HT-29 (cell line): ENCODE measurements at places on chromosomes 6 and 20.

- no peak for DNase-seq
These were observed 19.2 kb downstream of the PHACTR1 start for GRCh38 chr6:12735786-12736185.

- DNase-seq, result no peak
These were observed 171.4 kb downstream of the COL9A1 start for GRCh38 chr6:70131528-70131927.

DNA sequence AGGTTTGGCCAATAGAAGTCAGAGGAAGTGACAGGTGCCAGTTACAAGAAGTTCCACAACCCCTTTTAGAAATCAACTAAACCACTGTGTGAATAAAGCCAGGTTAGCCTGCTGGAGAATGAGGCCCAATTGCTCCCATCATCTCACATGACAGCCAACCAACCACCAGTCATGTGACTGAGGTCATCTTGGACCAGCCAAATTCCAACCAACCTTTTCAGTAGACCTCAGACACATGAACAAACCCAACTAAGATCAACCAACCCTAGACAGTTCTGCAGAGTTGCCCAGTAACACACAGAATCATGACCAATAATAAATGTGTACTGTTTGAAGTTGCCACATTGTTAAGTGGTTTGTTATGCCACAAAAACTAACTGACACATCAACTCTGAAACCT is 44.6 kb upstream of the GGTLC1 start:
- no peak for DNase-seq

- no peak for DNase-seq
These were observed 44.0 kb downstream of the B4GALT5 start for GRCh38 chr20:49669601-49670189.

DNA sequence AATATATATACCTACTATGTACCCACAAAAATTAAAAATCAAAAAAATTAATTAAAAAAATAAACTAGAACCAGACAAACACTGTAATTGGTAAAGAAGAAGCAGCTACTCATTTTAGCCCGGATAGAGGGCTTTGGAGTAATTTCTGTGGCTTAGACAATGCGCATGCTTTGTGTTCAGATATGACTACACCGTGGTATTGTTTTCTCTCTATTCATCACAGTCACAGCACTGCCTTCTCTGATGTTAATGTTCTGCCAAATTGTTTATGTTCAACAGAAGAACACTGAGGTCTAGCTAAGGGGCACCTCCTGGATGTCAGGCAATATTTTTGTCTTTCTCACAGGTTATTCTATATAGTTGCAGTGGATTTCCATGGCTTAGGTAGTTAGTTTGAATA is 77.5 kb upstream of the GJE1 start:
- DNase-seq, result no peak

DNA sequence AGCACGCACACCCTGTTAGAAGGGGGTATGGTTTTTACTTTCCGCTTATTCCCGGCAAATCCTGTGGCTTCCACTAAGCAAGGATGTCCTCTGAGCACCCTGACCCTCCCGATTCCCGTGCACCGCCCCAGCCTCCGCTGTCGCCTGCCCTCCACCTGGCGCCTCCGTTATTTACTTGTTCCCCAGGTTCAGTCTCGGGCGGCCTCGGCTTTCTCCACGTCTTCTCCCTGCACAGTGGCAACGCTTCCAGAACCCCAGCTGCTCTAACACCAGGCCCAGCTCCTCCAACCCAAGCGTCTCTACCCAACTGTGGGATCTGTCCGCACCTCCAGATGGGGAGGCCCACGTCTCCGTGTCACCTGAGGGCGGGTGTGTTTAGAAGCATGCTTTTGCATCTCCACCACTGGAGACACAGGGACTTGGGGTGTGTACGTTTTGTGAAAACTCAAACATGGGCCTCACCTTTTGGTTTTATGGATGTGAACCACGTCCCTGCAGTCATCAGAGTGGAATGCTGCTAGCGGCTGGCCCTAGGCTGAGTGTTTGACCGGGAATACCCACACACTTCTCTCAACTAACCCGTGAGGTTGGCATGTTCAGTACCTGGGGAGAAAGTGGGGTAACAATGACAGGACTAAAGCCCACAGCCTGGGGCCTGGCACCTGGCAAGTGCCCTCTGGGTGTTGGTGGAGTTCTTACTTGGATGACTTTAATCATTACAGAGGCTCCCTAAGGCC is 79.9 kb downstream of the THBS2 start:
- no peak for DNase-seq

DNA sequence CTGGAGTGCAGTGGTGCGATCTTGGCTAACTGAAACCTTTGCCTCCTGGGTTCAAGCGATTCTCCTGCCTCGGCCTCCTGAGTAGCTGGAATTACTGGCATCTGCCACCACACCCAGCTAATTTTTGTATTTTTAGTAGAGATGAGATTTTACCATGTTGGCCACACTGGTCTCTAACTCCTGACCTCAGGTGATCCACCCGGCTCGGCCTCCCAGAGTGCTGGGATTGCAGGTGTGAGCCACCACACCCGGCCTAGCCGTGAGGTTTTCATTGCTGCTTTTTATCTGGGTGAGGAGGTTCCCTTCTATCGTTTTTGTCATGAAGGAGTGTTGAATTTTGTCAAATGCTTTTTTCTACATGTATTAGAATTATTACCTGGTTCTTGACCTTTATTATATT is 23.9 kb downstream of the SRC start:
- no peak for DNase-seq

DNA sequence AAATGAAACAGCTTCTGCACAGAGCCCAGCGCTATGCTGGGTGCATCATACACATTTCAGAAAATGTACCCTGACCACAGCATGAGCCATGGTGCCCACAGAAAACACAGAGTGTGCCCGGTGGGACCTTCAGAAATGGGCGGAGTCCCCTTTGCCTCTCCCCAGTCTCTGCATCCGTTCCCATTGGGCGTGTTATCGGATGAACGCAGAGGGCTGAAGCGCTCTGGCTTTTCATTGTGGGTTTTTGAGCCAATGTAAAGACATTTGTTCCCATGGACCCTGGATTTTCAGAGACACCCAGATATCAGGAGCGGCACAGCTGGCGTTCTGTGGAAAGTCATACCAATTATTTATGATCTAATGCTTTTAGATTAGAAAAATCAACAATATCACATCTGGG is 99.8 kb downstream of the DACT2 start:
- DNase-seq, result no peak

- no peak for DNase-seq
These were observed 298.1 kb downstream of the LAMA2 start for GRCh38 chr6:129181001-129181400.

DNA sequence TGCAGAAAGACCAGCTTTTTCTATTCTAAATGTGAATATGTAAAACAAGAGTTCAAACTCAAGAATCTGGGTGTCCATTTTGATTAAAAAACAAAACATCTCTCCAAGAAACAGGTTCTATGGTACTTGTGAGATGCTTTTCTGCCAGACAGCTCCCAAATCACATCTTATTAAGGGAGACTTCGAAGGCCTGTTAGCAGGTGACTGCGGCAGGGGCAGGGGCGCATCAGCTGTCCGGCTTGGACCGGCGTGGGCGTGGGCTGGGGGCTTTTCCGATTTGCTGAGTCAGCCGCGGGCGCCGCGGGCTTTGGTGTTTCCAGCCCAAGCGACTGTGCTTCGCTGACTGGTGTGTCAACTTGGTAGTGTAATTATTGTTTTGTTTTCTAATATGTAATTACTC is 32.6 kb downstream of the TFAP2A start:
- DNase-seq, result no peak

- no peak for DNase-seq
These were observed 54.5 kb downstream of the SULF2 start for GRCh38 chr20:47730744-47731143.

GRCh38 chr6:83226517-83226916 is 33.4 kb downstream of the RWDD2A start:
- no peak for DNase-seq

- DNase-seq, result no peak
These were observed 34.6 kb downstream of the GCNT2 start for GRCh38 chr6:10555625-10556309.

GRCh38 chr6:14288910-14289309 is 171.3 kb downstream of the CD83 start:
- DNase-seq, result no peak
